Left cardiac atrium (tissue), 4 donors: ENCODE measurements at places on chromosomes 1 and 21.
A peak's percentile ranks its signal among the peaks of the same experiment; 100 is the strongest.

DNA sequence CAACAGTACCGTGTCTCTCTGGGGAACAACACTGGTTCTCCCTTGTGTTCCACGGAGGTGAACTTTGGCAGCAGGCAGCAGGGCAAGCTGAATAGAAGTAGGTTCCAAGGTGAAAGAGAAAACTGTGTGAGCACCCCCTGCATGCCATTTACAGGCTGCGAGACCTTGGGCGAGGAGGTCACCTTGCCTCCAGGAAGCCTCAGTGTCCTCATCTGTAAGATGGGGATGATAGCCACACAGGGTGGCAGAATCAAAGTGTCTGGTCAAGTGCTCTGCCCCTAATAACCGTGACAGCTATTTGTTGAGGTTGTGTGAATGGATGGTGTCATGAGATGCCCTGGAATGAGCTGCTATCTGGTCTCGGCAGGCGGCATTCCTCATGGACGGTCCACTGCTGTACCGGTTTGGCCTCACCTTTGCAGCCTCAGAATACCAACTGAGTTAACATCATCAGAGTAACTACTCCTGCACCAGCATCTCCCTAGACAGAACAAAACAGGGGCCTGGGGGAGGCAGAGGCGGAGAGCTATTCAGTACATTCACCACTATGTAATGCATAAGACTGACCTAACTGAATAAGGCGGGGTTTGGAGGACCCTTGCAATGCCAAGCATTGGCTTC, 7.4 kb upstream of the KLHDC7A start:
- DNase-seq = no peak

- DNase-seq = peak; percentile 78
Measured at GRCh38 chr1:15046487-15047165, 106.9 kb upstream of the TMEM51 start.

GRCh38 chr1:172405912-172406311, 14.6 kb upstream of the C1orf105 start:
- DNase-seq = no peak

DNA sequence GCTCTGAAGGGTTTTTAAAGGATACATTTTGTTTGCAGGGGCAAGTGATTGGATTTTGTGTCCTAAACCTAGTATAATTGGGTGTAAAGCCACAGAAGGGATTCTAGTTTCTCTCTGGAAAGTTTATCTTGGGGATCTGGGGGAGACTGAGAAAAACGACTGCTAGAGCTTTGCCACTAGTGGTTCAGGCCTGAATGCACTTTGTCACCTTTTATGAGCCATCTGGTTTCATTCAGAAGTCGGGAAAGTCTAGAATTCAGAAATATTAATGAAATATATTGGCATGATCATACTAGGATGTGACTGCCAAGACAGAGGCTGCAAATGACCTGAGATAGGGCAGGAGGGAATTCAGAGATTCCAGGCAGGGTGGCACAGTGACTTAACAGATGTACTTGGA, 111.5 kb upstream of the KCNK2 start:
- no peak for DNase-seq

DNA sequence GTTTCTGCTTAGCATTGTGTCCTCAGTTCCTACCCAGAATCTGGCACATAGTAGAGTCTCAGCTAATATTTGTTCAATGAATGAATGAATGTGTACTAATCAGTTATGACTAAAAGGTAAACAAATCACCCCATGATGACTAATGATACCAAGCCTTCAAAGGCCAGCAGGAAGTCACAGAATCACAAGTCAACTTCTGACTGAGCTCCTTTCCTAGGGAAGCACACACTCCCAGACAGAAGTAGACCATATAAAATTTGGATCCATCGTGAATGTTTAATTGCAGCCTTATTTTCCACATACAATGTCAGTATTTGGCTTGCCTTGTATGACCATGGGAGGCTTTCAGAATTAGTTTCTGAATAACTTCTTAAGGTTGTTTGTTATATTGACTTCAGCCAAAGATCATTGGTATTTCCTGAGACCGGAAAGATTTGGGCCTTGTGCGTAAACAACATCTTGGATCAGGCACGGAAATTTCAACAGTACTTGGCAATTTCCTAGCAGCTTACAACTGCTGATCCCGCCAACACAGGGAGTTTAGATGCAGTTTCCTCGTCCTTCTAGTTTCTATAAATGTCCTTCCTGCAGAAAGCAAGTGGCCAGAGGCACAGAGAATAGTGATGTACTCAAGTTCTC, 185.9 kb upstream of the ATP1B1 start:
- peak; percentile 28 for DNase-seq

DNA sequence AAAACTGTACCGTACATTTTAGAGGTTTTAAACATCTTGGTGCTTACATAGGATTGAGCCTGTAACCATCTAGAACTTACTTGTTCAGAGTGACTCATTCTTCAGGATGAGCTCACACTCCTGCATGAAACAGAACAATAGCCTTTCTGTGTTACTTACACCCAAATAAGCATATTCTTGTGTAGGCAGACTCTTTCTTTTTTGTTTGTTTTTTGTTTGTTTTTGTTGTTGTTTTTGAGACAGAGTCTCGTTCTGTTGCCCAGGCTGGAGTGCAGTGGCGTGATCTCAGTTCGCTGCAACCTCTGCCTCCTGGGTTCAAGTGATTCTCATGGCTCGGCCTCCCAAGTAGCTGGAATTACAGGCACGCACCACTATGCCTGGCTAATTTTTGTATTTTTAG, 3.8 kb upstream of the CA6 start:
- no peak for DNase-seq

- no peak for DNase-seq
Measured at GRCh38 chr1:204424621-204425020, 13.0 kb upstream of the PPP1R15B start.

GRCh38 chr1:215669806-215670491, 102.8 kb downstream of the KCTD3 start:
- no peak for DNase-seq

- DNase-seq = no peak
Measured at GRCh38 chr1:225941187-225941941, at the start of gene LEFTY2. Gene LEFTY2, minus strand, starts transcription at chr1:225941220. Its CDS starts 80 bp downstream, at chr1:225941140.

GRCh38 chr1:19468397-19468956, 16.9 kb downstream of the CAPZB start:
- DNase-seq = peak; percentile 55

GRCh38 chr1:89556726-89557444, 32.3 kb downstream of the LRRC8B start:
- DNase-seq = no peak

GRCh38 chr21:41226853-41227252, 58.9 kb downstream of the BACE2 start:
- no peak for DNase-seq

- DNase-seq = no peak
Measured at GRCh38 chr1:159598196-159598595, 10.6 kb downstream of the APCS start.

DNA sequence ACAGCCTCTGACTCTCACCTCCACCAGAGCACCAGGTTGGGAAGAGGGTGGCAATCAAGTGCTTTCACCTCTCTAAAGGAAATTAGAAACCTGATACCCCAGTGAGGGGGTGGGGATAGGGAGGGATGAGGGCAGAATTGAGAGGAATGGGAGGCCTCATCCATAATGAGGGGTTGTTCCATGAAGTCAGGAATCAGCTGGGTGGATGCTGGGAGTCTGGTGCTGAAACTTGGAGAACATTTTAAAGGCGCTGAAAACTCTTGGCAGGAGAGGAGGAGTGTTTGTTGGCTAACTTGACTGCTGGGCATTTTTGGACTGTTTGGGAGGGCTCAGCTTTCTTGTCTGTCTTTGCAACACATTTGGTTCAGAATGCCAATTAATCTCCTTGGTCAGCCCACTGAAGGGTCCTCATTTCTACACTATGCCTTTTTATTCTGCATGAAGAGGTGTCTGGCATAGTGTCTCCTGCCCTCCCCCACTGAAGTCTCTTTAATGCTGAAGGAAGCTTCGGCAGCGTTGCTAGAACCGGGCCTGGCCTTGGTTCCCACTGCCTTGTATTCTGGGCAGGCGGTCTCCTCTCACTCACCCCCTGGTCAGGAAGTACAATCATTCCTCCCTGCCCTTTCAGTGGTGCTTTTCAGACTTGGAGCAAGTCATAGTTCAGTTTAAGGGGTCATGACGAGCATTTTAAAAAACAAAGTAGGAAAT, 2.2 kb downstream of the PHGDH start:
- DNase-seq = no peak

- DNase-seq = no peak
Measured at GRCh38 chr1:41648844-41649243, 164.4 kb upstream of the EDN2 start.

- no peak for DNase-seq
Measured at GRCh38 chr1:181326348-181326747, 157.0 kb upstream of the CACNA1E start.

DNA sequence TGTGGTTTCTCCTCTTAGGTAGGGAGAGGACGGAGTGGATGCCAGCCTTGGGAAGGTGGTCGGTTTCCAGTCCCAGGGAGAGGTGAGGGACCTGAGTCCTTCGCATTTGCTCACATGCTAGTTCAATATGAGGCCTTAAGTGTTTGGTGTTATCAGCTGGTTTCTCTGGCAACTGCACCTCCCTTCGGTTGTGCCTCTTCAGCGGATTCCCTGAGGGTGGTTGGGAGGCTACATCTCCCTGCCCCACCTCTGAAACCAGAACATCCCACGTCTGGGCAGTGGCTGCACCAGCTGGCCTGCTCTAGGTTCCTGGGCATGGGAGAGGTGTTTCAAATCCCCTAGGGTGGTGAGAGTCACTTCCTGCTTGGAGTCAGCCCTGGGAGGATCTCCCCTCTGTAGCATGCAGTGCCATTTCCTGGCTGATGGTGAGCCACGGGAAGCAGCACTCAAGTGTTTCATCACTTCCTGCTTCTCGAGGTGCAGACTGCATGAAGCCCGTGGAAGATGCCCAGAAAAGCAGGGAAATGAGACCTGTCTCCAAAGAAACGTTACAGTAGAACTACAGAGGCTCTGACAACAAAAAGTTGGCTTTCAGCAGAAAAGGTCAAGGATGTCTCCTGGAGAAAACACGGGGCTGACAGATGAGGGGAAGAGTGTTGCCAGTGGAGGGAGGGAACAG, 4.5 kb downstream of the TMEM125 start:
- DNase-seq = no peak

DNA sequence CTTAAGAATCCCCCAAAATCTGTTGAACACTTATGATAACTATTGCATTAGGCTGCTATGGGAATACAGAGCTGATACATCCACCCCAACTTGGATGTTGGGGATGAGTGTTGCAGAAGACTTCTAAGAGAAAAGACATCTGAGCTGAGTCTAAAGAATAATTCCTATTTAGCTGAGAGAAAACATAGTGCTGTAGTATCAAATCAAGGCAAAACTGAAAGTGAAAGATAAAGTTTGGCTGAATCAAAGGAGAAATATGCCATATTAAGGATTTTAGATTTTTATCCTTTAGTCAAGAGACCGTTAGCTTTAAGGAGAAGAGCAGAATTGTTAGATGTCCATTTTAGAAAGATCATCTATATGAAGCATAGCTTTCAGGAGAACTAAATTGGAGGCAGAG, 726.9 kb upstream of the PTBP2 start:
- no peak for DNase-seq
